ENCODE measurements at places on chromosomes 11 and 22. TPM values are rescaled to one million over a fixed set of nuclear protein-coding genes. Genes with fewer than 3 reads are reported as not detected.

KCTD17 gene
- total RNA-seq: 17.2 TPM

- H3K4me1 ChIP-seq: peaks cover 9% of the 10 kb centered on the region
- no peaks in the 10 kb centered on the region for H3K36me3 ChIP-seq
- H3K27ac ChIP-seq: peak overlapping the region; percentile 43
- DNase-seq: no peak
These were observed 1374.7 kb upstream of the RAG2 start for GRCh38 chr11:37972691-37973090.

GRCh38 chr11:37092487-37092886, 494.5 kb upstream of the RAG2 start:
- no peak overlapping the region for H3K4me3 ChIP-seq
- H3K27ac ChIP-seq: no peak overlapping the region
- DNase-seq: no peak
- H3K36me3 ChIP-seq: no peaks in the 10 kb centered on the region

- no peak for DNase-seq
- no peak overlapping the region for H3K27ac ChIP-seq
- no peak overlapping the region for H3K4me3 ChIP-seq
- no peaks in the 10 kb centered on the region for H3K4me1 ChIP-seq
- peaks cover 1% of the 10 kb centered on the region for H3K36me3 ChIP-seq
- no peaks in the 10 kb centered on the region for H3K27me3 ChIP-seq
These were observed 21.3 kb downstream of the CAPRIN1 start for GRCh38 chr11:34072832-34073231.

DNA sequence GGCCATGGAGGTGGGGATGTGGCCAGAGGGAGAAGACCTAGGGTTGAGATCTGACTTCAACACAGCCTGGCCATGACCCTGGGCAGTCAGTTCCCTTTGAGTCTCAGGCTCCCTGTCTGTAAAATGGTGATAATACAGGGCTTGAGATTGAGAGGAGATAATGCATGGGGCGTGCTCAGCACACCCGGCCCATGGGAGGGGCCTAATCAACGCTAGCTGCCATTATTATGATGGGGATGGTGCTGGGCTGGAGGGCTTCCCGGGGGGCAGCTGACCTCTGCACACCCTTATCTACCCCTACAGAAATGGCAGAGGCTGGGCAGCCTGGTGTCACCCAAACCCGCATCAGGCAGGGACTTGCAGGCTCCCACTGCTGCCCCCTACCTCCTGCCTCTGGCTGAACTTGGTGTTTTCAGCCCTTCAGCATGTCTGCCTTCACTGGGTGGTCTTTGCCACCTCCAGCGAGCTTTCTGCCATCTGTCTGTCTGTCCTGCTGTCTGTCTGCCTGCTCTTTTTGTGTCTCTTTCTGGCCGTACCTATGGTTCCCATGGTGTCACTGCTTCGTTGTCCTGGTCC, 84.5 kb downstream of the CACNA1I start:
- H3K36me3 ChIP-seq: no peaks in the 10 kb centered on the region
- no peak overlapping the region for H3K4me3 ChIP-seq
- no peaks in the 10 kb centered on the region for H3K27me3 ChIP-seq
- DNase-seq: no peak
- H3K27ac ChIP-seq: no peak overlapping the region

DNA sequence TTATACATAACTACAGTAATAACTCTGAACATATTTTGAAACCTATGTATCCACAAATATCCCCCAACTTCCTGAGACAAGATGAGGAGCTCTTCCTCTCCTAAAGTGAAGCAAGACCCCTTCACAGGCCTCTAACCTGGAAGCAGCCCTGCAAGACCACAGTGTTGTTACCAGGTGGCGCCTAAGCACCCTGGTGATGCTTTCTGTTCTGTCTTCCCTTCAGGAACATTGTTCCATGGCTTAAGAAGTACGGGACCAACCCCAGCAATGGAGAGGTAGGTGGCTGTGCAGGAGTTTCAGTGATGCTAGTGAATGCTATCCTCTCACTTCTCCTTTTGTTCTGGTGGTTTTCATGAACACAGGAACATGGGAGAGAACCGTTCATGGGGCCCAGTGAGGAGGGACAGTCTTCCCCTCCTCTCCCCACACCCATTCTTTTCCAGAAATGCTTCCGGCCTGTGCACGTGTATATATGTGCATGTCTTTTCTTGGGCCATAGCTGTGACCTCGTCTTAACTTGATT, 6.4 kb downstream of the PPIL2 start:
- H3K4me3 ChIP-seq: no peak overlapping the region
- DNase-seq: no peak
- H3K27ac ChIP-seq: no peak overlapping the region
- peaks cover 9% of the 10 kb centered on the region for H3K36me3 ChIP-seq
- H3K27me3 ChIP-seq: no peaks in the 10 kb centered on the region
- no peaks in the 10 kb centered on the region for H3K4me1 ChIP-seq

GRCh38 chr22:36727110-36727509, 23.6 kb upstream of the CACNG2 start:
- H3K36me3 ChIP-seq: no peaks in the 10 kb centered on the region
- DNase-seq: no peak
- H3K27ac ChIP-seq: no peak overlapping the region
- H3K27me3 ChIP-seq: no peaks in the 10 kb centered on the region
- no peaks in the 10 kb centered on the region for H3K4me1 ChIP-seq

ANAPC15 gene
- 98.6 TPM for total RNA-seq

DNA sequence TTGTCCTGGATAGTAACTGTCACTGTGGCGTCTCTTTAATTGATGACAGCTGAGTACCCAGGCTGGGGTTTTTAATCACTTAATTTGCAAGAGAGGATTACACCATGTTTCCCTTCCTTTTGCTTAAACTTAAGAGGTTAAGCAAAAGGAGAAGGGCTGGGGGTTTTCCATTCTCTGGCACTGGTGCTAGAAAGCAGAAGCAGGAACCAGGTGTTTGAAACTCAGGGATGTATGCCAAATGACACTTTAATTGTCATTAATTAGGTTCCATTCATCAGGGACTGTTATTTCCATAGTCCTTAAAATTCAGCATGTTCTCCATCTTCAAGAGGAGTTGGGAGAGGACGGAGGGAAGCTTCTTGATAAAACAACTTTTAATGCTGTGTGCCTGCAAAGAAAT, 746.2 kb downstream of the NELL1 start:
- H3K27ac ChIP-seq: no peak overlapping the region
- no peaks in the 10 kb centered on the region for H3K36me3 ChIP-seq
- no peaks in the 10 kb centered on the region for H3K4me1 ChIP-seq
- no peaks in the 10 kb centered on the region for H3K27me3 ChIP-seq
- H3K4me3 ChIP-seq: no peak overlapping the region

DNA sequence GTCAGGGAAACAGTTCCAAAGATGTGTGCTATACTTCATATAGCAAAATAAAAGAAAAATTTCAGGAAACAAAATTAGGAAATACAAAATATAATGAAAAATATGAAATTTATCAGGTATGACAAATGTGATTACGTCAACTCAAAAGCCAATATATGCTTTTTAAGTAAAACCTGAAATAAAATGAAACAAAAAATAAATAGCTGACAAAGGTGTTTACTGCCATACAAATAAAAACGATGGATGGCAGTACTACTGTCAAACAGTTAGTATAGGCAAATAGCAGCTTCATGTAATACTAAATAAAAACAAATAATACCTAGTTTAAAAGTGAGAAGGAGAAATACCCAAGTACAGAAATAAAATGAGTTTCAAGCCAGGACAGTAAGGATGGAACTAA, 13.7 kb downstream of the CEP57 start:
- no peak overlapping the region for H3K4me3 ChIP-seq
- no peaks in the 10 kb centered on the region for H3K4me1 ChIP-seq
- no peak overlapping the region for H3K27ac ChIP-seq
- no peak for DNase-seq
- no peaks in the 10 kb centered on the region for H3K27me3 ChIP-seq
- H3K36me3 ChIP-seq: peaks cover 5% of the 10 kb centered on the region

DNA sequence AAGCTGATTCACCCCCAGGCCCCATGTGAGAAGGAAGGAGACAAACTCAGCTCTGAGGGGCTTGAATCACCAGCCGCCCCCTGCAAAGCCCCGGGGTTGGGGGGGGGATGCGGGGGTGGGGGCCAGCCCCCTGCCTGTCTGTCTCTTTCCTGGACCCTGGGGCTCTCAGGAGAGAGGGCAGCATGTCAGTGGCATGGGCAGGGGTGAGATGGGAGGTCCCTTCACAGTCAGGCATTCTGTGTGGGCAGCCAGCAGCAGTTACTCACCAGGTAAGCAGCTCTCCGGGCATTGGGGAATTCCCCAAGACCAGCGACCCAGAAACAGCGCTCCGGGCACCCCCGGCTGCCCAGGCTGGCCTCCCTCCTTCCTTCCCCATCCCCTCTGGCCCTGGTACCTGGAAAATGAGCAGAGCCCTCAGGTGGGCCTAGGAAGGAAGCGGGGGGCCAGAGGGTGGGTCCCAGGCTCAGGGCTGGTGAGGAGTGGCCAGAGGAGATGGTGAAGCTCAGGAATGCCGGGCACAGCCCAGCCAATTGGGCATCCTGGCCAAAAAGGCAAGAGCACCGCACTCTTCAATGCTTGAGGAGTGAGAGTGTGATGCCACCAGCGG, 4.2 kb upstream of the LIF start:
- H3K27me3 ChIP-seq: no peaks in the 10 kb centered on the region
- DNase-seq: no peak
- H3K36me3 ChIP-seq: no peaks in the 10 kb centered on the region
- H3K27ac ChIP-seq: no peak overlapping the region
- H3K4me1 ChIP-seq: peaks cover 35% of the 10 kb centered on the region

GRCh38 chr11:113533425-113533698, 58.2 kb upstream of the DRD2 start:
- H3K36me3 ChIP-seq: no peaks in the 10 kb centered on the region
- no peak overlapping the region for H3K27ac ChIP-seq
- peaks cover 41% of the 10 kb centered on the region for H3K4me1 ChIP-seq
- H3K4me3 ChIP-seq: no peak overlapping the region
- H3K27me3 ChIP-seq: no peaks in the 10 kb centered on the region
- no peak for DNase-seq

- no peak overlapping the region for H3K4me3 ChIP-seq
- H3K4me1 ChIP-seq: peaks cover 12% of the 10 kb centered on the region
- H3K27ac ChIP-seq: no peak overlapping the region
- no peaks in the 10 kb centered on the region for H3K27me3 ChIP-seq
- DNase-seq: peak; percentile 17
- no peaks in the 10 kb centered on the region for H3K36me3 ChIP-seq
These were observed 23.6 kb downstream of the TSKU start for GRCh38 chr11:76806608-76807205.

GRCh38 chr11:4049006-4049405, 45.6 kb upstream of the RRM1 start:
- no peak overlapping the region for H3K27ac ChIP-seq
- H3K36me3 ChIP-seq: no peaks in the 10 kb centered on the region
- no peak for DNase-seq
- peaks cover 2% of the 10 kb centered on the region for H3K4me1 ChIP-seq
- no peaks in the 10 kb centered on the region for H3K27me3 ChIP-seq
- H3K4me3 ChIP-seq: no peak overlapping the region

APLNR gene
- total RNA-seq: not detected

MOGAT2 gene
- total RNA-seq: 0.39 TPM

- H3K27ac ChIP-seq: peak overlapping the region; percentile 58
- H3K4me3 ChIP-seq: no peak overlapping the region
- DNase-seq: no peak
- H3K4me1 ChIP-seq: peaks cover 50% of the 10 kb centered on the region
- no peaks in the 10 kb centered on the region for H3K36me3 ChIP-seq
These were observed 17.5 kb upstream of the SHANK2 start for GRCh38 chr11:71269603-71270511.

GRCh38 chr11:132318421-132319157, 948.2 kb downstream of the NTM start:
- no peaks in the 10 kb centered on the region for H3K27me3 ChIP-seq
- no peak for DNase-seq
- no peak overlapping the region for H3K27ac ChIP-seq

DNA sequence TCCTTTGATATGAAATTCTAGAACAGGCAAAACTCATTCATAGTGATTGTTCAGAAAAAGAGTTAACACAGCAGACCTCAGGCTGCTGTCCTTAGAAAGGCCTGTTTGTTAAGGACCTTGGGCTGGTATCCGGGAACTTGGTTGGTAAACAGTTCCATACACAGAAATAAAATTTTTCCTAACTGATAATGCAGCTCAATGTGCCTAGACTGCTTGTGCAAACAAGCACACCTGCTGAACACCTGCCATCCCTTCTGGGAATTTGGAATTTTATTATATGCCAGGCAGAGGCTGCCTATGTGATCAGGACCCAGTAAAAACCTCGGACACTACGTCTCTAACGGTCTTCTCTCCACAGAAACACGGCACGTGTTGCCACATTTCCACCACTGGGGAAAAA, 11.5 kb downstream of the THAP12 start:
- H3K27ac ChIP-seq: no peak overlapping the region
- H3K4me1 ChIP-seq: no peaks in the 10 kb centered on the region
- no peak for DNase-seq
- H3K27me3 ChIP-seq: no peaks in the 10 kb centered on the region
- no peak overlapping the region for H3K4me3 ChIP-seq

DNA sequence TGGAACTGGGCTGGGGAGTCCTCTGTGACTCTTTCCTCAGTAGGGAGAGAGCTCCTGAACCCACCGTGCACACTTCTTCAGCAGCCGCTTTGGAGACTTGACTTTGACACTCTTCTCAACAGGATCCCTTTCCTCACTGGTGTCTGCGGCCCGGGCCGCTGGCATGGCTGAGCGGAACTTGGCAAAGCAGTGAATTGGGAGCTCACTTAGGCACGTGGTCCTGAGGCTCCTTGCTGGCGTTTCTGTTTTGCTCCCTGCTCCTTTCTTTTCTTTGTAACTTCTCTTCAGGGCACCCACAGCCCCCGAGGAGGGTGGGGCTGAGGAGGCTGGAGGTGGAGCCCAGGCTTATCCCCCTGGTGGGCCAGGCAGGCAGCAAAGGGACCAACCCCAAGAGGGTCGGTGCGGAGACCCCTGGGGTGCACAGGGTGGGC, 8.4 kb upstream of the KCNQ1OT1 start:
- no peak overlapping the region for H3K4me3 ChIP-seq
- no peak overlapping the region for H3K27ac ChIP-seq
- H3K36me3 ChIP-seq: no peaks in the 10 kb centered on the region
- H3K4me1 ChIP-seq: no peaks in the 10 kb centered on the region

KCNE3 gene
- 48.1 TPM for total RNA-seq
